ENCODE measurements at places on chromosomes 6 and 20.
A peak's percentile ranks its signal among the peaks of the same experiment; 100 is the strongest.

- DNase-seq = no peak
Observed at GRCh38 chr6:84763886-84764331, 489 bp downstream of the TBX18 start.

- no peak for DNase-seq
Observed at GRCh38 chr6:9921366-9921765, 493.5 kb downstream of the TFAP2A start.

GRCh38 chr6:26223228-26223627 lies 136.0 kb downstream of the HFE start:
- no peak for DNase-seq

DNA sequence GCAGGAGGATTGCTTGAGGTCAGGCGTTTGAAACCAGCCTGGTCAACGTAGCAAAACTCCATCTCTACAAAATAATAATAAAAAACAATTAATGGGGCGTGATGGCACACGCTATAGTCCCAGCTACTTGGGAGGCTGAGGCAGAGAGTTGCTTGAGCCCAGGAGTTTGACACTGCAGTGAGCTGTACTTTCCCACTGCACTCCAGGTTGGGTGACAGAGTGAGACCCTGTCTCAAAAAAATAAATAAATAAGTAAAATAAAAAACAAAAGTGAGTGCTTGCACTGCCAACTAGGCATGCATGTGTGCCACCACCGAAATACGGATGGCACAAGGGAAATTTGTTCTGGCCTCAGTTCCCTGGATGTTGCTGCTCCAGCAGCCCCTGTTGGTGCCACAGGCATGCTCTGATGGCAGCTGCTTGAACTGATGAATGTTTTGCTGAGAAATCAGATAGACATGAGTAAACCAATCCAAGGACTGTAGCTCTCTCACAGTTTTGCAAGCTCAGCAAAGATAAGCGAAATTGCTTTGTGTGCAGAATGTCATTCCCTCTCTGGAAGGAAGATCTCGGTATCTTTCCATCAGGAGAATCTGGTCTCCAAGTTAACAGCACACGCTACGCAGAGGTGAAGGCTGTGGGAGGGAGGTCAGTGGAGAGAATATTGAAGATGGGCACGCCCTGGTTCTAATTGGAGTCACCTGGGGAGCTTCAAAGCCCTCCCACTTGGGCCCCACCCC lies 188.0 kb upstream of the SLC24A3 start:
- no peak for DNase-seq

DNA sequence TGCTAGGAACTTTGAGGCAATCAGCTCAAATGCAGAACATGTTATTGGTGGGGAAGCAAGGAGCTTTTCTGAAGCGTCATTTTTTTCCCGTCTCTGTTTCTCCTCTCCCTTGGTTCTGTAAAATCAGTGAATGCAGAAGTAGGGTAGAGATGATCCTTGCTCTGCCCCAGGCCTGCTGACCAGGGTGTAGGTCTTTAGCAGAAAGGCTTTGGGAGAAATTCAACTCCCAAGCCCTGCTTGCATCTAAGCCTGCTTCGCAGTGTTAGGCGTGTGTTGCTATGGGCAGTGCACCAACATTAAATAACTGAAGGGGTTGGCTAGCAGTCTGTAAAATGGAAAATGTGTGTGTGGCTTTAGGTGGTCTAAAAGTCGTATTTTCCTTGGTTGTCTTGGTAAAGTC lies 45.9 kb downstream of the SASH1 start:
- no peak for DNase-seq

- peak; percentile 57 for DNase-seq
Observed at GRCh38 chr20:31698803-31699718, 23.6 kb downstream of the BCL2L1 start.

GRCh38 chr6:92507552-92507951 lies 911.8 kb downstream of the EPHA7 start:
- DNase-seq = no peak

- DNase-seq = no peak
Observed at GRCh38 chr6:23499549-23499948, 626.5 kb upstream of the NRSN1 start.

GRCh38 chr6:431504-431903 lies 40.0 kb downstream of the IRF4 start:
- no peak for DNase-seq

GRCh38 chr6:167401525-167402194 lies 76.8 kb downstream of the TTLL2 start:
- DNase-seq = no peak

- DNase-seq = no peak
Observed at GRCh38 chr6:92763274-92763584, 656.1 kb downstream of the EPHA7 start.

DNA sequence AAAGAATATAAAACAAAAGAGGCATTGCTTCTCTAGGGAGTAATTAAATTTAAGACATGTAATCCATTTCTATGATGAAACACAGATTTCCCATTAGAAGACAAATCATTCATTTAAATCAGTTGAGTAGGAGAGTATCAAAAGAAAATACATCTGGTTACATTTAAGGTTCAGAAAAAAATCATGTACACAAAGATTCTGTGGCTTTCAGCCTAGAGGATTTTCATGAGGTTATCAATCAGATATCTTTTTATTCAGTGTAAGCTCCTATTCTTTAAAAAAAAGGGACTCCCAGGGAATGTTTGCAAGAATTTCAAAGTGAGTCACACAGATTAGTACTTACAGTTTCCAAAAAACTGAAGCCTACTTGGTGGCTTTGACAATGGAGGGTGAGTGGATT lies 24.9 kb downstream of the COL21A1 start:
- DNase-seq = no peak

DNA sequence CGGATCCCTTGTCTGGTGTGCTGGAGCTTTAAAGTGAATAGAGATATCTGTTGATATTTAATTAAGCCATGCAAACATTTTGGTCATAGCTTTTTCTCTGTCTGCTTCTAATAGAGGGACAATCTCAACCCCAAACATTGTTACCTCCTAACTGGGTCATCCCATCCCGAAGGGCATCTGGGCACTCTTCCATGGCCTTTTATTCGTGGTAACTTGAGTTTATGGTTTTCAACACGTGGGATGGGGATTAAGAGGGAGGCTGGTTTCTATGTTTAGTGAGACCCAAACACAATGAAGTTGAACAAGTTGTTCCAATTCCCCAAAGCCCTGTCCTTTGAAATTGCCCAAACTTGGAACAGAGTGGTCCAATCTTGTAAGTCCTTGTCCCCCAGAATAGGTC lies 1.4 kb upstream of the ENPP5 start:
- no peak for DNase-seq

DNA sequence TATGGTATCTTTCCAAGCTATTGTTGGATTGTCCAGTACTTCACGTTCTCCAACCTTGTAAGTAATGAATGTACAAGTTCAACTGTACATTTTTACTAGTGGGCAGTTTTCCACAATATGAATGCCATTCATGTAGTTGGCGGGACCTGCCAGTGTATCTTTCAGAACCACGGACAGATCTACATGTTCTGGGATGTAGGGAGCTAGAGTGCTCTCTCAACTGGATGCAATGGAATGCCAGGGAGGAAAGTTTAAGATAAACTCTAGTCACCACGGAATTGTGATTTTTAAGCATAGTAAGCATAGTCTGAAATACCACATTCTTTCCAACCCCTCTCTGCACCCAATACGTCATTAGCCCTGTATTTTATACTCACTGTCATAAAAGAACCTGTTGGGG lies 21.5 kb upstream of the HLA-C start:
- DNase-seq = no peak

DNA sequence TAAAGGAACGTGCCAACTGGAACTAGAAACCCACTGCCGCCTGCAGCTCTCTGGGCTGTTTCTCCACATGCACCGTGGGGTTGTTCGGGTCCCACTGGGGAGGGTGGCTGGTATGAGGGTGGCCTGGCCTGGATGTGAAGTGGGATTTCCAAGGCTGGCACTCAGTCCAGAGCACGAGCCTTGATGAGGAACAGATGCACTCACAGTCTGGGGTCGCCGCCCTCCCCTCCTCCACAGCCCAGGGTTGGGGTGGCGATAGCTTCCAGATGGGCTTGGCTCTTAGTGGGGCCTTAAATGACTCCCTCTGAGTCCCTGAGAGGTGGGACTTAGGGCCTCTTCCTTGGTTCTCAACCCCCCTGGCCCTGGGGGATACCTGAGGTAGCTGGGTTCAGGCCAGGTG lies 30.7 kb upstream of the ANGPT4 start:
- DNase-seq = no peak

DNA sequence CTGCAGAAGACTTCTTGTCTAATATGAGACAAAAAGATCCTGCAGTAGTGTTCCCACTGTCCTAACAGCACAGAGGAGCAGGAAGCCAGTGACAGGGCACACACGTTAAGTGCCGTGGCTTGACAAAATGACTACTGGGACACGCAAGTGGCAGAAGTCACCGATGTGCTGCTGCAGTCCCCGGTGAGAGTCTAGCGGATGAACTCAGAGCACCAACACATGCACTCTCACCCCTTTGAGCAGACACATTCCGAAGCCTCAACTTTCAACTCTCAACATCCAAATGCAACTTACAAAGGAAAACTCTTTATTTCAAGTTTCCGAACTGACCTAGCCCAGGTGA lies 898 bp downstream of the LAMA4 start:
- no peak for DNase-seq

GRCh38 chr20:19937651-19938420 lies 79.3 kb upstream of the NAA20 start:
- no peak for DNase-seq

DNA sequence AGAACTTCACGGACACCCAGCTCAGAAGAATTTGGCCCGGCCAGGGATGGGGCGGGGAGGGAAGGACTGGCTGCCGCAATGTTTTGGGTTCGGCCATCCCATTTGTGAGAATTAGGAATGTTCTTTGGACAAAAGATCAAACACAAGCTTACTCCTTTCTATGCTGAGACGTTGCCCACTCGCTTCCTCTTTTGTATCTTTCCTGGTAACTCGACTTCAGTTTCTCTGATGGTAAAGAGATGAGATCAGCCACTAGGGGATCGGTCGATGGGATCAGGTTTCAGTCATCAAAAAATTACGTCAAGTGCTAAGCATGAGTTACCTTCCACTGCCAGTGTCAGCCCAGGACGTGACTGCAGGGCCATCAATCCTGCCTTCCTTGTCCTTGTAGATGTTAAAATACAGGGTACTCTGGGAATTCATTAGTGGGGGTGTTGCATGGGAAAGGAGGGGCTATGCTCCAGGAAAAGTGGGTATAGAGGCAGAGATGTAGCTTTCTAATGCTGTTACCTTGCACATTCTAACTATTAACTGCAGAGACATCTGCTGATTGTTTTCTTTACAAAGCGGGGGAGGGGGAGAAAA lies 190.2 kb downstream of the TSHZ2 start:
- DNase-seq = no peak

GRCh38 chr6:122352981-122353664 lies 46.3 kb upstream of the HSF2 start:
- DNase-seq = no peak

DNA sequence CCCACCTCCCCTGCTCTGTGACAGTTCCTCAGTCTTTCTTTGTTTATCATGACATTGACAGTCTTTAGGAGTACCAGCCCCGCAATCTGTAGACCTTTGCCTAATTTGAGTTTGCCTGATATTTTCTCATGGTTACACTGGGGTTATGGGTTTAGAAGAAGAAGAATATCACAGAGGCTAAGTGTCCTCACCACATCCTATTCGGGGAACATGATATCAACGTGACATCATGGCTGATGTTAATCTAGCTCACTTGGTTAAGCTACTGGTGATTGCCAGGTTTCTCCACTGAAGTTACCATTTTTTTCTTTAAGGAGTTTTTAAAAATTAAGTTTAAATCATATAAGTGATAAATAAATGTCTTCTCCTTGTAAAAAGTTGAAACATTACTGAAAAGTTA lies 127.5 kb downstream of the CEP57L1 start:
- no peak for DNase-seq

DNA sequence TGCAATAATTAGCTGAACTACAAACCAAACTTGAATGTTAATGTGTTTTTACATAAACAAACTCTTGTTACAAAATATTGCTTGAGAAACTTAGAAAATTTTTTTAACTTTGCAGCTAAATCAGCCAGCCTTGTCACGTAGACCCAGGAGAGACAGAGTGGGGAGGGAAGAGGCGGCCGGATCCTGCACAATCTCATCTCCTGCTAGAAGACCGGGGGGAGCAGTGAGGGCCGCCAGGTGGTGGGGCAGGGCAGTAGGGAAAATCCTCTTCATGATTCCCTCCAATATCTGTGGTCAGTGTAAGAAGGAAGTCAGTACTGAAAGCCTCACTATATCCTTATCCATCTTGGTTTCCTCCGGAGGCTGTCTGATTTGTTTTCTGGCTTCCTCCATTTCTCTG lies 193.3 kb downstream of the PACRG start:
- DNase-seq = no peak

DNA sequence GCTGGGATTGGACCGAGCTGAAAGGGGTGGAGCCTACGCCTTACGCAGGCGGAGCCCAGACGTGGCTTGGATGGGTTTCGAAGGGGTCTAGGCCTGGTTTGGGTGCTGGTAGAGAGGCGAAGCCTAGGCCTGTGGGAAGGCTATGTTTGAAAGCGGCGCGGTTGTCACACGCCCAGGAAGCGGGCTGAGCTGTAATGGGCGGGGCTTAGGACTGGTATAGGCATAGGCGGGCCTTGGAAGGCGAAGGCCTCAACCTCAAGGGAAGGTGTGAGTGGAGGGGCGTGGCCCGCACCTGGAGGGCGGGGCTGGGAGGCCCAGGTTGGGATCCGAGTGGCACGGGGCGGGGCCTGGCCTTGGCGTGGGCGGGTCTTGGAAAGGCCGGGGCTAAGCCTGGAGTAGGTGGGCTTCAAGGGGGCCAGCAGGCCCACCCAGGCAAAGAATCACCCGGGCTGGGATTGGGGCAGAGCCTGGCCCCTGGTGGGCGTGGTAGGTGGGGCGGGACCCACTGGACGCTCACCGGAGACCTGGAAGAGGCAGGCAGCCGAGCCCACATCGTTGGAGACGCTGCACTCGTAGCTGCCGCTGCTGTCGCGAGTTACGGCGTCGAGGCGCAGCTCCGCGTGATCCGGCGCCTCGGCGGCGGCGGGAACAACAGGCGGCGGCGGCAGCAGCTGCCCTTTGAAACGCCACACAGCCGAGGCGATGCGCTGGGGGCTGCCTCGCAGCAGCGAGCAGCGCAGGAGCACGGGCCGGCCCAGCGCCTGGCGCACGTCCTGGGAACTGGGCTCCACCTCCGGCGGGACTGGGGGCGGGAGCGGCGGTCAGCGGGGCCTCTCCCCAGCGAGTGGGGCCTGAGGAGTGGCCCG lies 49.0 kb downstream of the MDGA1 start:
- DNase-seq = no peak

DNA sequence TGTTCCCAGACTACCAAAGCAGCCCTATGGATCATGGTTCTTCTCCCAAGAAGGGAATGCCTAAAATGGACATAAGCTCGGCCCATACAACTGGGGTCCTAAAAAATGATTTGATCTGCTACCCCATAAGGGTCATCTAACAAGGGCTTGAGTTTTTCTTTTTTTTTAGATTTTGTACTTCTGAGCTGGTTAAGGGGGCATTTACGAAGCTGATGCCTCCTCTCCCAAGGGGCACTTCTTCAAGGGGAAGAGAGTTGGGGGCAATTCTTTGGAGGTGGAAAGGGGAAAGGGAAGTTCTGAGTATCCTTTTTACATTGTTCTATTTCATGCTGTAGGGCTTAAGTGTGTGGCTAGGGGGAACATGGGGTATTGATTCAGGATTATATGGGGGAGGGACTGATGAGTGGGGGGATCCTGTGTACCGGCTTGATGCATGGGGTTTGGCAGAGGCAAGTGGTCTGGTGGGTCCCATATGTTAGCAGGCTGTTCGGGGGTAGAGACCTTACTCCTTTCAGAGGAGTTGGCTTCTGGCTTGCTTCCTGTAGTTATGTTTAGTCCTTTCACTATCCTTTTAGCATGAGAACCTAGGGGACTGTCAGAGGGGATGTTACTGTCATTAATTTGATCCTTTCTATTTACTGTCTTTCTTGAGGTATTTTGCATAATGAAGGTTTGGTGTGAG lies 8.1 kb upstream of the ZNFX1 start:
- no peak for DNase-seq

GRCh38 chr20:15716256-15716655 lies 857.0 kb downstream of the KIF16B start:
- DNase-seq = no peak

All from 8988T (cell line).